ENCODE measurements at places on chromosomes 7 and 10.

DNA sequence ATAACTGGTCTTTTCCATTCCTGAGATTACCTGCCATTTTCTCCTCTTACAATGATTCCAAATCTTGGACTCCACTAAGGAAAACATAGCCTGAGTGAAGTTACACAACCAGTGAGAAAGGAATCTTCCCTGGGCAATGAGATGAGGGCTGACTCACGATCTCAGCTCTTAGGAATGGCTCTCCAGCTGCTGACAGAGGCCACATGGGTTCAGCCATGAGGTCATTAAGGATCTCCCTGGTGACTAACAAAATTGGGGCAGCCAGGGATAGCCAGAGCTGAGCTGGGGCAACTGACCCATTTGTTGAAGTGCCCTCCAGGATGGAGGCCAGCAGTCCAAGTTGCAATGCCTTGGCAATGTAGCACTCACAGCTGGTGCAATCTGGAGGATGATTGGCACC lies 78.7 kb upstream of the MKLN1 start:
- DNase-seq, result peak; percentile 98

DNA sequence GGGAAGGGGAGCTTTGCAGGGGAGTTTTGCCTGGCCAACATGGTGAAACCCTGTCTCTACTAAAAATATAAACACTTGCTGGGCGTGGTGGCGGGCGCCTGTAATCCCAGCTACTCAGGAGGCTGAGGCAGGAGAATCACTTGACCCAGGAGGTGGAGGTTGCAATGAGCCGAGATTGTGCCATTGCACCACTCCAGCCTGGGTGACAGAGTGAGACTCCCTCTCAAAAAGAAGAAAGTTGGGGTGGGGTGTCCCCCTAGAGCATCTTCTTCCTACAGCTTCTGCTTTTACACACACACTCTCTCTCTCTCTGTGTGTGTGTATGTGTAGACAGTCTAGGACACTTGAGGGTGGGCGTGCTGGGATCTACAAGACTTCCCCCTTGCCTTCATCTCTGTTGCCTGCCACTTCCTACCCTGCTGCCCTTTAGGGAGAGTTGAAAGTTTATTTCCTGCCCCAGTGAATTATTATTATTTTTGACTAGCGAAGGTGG lies 21.7 kb downstream of the PLAU start:
- no peak for DNase-seq

GRCh38 chr10:69407621-69408301 lies 9.0 kb downstream of the TACR2 start:
- no peak for DNase-seq

DNA sequence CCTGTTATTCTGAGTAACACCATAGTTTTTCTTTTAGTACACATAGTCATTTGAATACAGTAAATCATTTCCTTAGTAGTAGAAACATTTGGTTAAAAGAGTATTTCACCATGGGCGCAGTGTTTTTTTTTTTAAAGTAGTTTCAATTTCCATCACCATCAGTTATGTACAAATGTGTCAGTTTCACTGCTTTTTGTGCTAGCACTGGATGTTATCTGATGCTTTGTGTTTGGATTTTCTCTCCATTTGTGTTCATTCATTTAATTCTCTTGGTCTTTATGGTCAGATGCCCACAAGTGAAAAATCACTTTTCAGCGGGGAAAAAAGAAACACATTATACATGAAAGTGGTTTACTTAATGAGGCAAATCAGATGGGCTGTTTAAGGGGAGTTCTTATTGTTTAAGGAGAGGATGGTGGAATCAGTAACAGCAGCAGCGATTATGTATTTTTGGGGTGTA lies 16.0 kb upstream of the HK1 start:
- DNase-seq, result no peak

DNA sequence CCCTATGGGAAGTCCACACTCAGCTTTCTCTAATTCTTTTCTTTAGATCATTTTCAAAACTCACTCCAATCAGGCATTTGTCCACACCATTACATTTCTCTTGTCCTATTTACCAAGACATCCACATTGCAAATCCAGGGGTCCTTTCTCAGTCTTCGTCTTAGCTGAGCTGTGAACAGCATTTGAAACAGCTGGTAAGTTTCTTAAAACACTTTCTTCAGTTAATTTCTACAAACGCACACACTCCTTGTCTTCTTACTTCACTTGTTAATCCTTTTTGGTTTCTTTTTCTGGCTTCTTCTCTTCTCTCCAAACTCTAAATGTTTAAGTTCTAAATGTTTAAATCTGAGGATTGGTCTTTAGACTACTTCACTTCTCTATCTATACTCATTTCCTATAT lies 769.3 kb downstream of the PHTF2 start:
- DNase-seq, result no peak

DNA sequence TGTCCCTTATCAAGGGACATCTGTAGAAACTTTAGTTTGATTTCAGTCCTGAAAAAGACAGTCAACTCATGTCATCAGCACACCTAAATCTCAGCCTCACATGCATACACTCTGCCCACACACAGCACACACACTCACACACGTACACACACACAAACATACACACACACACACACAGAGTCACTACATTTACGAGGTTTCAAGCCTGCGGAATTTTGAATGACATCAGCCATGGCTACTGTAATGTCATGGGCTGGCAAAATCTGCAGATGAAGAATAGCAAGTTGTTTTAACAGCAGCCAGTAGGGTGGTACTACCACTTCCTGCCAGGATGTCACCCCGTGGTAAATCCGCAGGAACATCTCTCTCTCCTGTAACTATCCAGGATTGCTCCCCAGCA lies 37.1 kb upstream of the EZH2 start:
- no peak for DNase-seq

DNA sequence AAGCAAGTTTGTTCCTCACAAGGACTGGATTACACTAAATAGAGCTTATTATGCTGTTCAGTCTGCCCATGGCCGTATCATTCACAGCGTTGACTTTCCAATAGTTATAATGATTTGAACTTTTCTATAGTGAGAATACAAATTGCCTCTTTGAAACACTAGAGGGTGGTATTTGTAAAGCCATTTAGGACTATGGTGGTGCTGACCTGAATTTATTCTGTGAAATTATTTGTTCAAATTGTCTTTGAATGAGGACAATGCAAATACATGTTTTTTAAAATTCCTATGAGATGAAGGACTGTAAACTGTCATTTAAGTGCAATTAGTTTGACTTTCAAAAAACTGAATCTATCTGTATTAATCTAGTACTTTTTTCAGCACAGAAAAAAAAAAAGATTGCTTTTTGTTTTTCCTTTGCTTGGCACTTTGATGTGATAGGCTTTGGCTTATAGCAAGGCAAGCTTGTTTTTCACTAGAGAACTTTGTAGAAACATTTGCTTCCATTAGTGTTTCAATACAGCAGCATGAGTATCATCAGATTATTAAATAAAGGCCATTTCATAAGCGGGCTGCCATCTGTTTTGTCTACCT lies 122.7 kb upstream of the TMEM229A start:
- DNase-seq, result peak; percentile 11

DNA sequence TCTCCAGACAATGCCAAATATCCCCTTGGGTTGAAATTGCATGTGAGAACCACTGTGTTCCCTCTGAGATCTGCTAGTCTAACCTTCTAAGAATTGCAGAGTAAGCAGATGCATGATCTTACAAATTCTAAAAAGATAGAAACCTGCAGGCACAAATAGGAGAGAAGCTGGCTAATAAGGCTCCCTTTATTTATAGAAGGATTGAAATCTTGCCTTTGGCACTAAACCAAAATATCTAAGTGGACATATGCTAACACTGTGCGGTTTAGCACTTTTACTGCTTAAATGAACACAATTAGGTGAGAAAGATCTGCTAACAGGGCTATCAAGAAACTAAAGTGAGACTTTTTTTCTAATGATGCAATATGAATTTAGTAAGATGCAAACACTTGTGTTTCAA lies 225.5 kb downstream of the DOCK4 start:
- DNase-seq, result no peak

GRCh38 chr10:13404791-13405190 lies 56.7 kb upstream of the SEPHS1 start:
- DNase-seq, result no peak

- DNase-seq, result no peak
Observed at GRCh38 chr10:115335366-115335765, 242.2 kb downstream of the ATRNL1 start.

- DNase-seq, result no peak
Observed at GRCh38 chr7:74173074-74173473, 1.1 kb upstream of the EIF4H start.

- DNase-seq, result no peak
Observed at GRCh38 chr7:26397332-26397731, 105.7 kb downstream of the SNX10 start.

GRCh38 chr7:138825049-138825721 lies 27.2 kb upstream of the ATP6V0A4 start:
- no peak for DNase-seq

GRCh38 chr7:23469150-23469960 lies 936 bp downstream of the IGF2BP3 start:
- DNase-seq, result no peak

DNA sequence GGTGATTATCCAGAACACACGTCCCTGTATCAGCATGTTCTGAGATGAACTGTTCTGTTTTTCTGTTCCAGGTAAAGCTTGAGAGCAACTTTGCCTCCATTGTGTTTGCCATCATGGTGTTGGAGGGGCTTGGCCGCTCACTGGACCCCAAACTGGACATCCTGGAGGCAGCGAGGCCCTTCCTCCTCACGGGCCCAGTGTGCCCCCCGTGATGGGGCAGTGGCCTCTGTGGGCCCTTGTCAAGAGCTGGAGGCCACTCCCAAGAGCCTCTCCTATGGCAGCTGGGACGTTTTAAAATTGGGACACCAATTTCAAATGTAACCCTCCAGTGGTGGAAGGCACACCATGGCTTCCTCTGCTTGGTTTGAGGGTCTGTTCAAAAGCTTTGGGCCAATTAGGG lies 1.9 kb upstream of the NDUFB2 start:
- no peak for DNase-seq

DNA sequence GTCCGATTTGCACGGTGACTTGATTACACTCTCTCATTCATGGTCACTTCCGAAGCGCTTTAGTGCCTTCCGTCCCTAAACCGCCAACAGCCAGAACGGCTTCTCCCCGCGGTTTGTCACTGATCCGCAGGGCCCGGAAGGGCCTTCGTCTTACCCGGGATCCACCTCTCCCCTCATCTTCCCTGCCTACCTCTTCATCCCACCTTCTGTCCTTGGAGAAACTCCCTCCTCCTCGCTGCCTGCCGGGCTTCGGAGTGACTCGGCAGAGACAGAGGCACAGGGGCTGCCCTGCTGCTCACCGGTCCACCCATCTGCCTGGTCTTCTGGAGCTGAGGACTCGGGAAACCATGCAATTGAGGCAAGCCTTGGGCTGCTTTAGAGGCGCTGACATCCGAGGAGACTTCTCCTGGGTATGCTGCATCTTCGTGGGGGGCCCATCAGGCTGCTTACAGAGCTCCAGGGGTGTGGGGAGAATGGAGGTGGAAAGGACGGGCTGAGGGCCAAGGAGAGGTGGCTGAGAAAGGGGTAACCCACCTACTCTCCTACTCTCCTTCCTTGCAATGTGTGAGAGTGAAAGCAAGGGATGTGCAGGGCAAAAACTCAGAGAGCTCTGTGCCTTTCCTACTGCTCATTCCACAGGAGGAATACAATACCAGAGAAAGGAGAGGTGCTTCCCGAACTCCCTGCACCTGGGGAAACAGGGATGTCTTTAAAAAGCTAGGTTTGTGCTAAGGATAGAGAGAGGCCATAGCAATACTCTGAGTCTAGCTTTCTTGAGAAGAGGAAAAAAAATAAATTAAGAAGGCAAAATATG lies 1.0 kb upstream of the HOXA11 start:
- peak; percentile 54 for DNase-seq

DNA sequence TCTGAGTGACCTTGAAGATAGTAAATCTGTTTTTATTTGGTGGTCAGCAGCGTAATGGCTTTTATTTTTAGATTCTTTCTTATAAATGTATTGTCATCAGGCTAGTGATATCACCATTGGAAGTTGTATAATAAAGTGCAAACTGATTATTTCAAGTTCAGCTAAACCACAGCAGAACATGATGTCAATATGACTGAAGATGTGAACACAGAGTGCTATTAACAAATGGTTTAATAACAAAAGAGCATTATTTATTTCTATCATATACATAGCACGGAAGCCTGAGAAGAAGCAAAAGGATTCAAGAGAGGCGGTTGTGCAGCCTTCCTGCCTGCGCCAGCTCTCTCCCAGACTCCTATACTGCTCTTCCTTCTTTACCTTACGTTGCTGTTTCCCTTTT lies 142.7 kb downstream of the SDK1 start:
- DNase-seq, result no peak

- DNase-seq, result peak; percentile 34
Observed at GRCh38 chr7:100568896-100569844, 4.5 kb downstream of the SAP25 start.

- DNase-seq, result peak; percentile 96
Observed at GRCh38 chr7:140175221-140176121, 1.3 kb downstream of the KDM7A start.

- DNase-seq, result no peak
Observed at GRCh38 chr10:35438718-35439571, 102.6 kb downstream of the CCNY start.

DNA sequence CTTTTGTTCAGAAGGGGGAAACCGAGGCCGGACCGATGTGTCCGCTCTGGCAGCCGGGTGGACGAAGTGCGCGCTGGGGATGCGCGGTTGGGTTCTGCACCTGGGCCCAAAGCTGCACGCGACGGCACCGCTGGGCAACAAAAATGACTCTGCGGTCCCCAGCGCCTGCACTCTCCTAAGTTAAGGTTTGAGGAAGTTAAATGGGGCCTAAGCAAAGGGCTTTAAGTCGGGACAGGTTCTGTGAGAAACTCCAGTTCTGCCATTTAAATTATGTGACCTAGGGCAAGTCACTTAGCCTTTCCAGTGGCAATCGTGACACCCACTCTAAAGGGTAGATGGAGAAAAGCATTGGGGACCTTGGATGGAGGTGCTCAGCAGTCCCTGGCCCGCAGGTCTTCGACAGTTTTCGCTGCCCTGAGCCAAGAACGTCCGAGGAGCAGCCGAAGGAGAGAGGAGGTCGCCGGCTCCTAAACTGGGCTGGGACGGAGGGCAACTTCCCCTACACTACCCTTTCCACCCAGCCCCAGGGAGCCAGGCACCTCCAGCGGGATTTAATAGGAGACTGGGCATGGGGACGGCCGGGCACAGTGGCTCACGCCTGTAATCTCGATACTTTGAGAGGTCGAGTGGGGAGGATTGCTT lies 534 bp upstream of the ACBD5 start:
- DNase-seq, result peak; percentile 16

- DNase-seq, result peak; percentile 32
Observed at GRCh38 chr10:56346845-56347415, 14.1 kb downstream of the ZWINT start.

DNA sequence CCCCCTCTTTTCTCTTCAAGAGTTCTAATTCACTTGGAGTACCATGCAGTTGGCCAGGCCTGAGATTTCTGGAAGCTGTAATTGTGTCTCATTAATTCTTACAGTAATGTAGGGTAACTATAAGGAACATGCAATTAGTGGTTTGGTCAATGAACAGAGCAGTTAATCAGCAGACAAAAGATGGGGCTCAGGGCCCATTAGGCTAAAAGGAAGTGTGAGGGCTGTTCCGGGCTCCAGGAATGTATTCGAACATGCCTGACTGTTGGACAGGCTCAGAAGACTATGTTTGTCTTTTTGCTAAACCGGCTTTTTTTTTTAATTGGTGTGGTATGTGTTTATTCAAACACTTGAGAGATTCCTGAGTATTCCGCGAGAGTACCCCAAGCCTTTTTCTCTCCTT lies 42.5 kb upstream of the FZD8 start:
- DNase-seq, result no peak

GRCh38 chr7:83001362-83002040 lies 161.2 kb downstream of the PCLO start:
- no peak for DNase-seq

GRCh38 chr7:124940306-124940705 lies 10.7 kb upstream of the POT1 start:
- no peak for DNase-seq

- DNase-seq, result peak; percentile 67
Observed at GRCh38 chr10:28241741-28242399, 61.0 kb downstream of the MPP7 start.
